DMS79 (cell line): ENCODE measurements at places on chromosomes 12 and 14.

DNA sequence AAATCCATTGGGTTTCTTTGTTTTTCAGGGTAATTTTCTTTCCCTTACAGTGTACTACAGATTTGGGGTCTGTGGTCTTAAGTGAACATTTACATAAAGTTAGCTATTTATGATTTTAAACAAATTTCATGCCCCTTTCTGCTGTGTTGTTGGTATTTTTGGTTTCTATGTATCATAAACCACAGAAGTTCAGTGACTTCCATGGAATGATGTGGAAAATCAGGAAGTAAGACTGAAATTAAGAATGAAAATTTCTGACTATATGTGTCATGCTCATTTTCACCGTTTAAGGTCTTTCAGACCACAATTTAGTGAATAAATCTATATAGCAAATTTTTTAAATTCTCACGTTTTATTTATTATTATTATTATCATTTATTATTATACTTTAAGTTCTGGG lies 31.7 kb downstream of the ETV6 start:
- DNase-seq, result no peak

DNA sequence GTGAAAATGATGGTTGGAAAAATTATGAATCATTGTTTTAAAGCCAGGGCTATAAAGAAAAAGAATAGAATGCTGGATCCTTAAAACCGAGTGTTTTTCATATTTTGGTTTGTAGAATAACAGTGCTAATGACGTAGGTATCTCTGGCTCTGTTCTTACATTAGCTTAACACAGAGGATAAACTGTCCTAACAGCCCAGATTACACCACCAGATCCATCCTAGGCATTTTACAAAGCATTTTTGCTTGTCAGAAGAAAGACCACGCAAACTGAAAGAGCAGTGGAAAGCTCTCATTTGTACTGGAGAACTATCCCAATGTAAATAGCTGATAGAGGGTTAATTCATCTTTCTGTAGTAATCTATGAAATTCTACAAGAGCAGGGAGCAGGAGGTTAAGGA lies 13.6 kb downstream of the IFT81 start:
- DNase-seq, result no peak

DNA sequence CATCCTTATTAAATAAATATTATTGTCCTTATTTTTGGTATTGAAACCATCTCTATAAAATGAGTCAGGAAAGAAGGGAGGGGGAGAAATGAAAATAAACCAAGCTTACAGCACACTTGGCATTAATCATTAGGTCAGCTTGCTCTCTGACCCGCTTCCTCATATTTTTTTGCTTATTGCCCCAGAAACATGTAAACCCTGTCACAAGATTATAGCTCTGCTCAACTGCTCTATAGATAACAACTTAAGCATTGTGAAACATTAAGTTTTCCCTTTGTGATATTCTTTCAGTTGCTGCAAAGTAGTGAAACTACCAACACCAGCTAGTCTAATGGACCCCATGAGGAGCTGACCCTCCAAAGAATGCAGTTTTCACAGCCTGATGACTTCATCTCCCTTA lies 819.5 kb downstream of the SLC16A7 start:
- no peak for DNase-seq

GRCh38 chr12:102430661-102431060 lies 49.7 kb downstream of the IGF1 start:
- DNase-seq, result no peak

GRCh38 chr12:4190366-4191063 lies 83.0 kb upstream of the CCND2 start:
- DNase-seq, result no peak

GRCh38 chr12:14258575-14258940 lies 106.9 kb upstream of the ATF7IP start:
- DNase-seq, result no peak

DNA sequence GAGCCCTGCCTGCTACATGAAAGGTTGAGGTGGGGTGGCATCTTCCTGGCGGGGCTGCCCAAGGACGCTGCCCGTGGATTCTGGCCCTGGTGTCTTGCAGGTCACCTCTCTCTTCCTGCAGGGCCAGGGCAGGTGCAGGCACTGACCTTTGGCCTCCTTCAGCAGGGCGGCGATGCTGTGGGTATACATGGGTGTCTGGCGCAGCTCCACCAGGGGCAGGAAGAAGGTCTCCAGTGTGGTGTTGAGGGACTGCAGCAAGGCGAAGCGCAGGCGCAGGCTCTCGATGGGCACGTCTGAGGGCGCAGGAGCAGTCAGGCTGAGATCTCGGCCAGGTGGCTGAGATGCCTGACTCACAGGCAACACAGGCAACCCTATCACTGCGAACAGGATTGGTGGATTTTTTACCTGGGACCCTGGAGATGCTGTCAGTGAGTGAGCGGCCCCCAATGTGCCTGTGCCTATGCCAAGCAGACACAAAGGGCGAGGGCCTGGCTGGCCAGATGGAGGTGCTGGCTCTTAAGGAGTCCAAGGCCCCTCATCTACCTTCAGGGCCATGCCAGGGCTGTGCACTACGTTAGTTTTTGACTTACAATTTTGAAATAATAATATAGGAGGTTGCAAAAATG lies 45.7 kb downstream of the TRAFD1 start:
- no peak for DNase-seq

GRCh38 chr14:73763396-73763795 lies 49.2 kb upstream of the PNMA1 start:
- DNase-seq, result no peak

DNA sequence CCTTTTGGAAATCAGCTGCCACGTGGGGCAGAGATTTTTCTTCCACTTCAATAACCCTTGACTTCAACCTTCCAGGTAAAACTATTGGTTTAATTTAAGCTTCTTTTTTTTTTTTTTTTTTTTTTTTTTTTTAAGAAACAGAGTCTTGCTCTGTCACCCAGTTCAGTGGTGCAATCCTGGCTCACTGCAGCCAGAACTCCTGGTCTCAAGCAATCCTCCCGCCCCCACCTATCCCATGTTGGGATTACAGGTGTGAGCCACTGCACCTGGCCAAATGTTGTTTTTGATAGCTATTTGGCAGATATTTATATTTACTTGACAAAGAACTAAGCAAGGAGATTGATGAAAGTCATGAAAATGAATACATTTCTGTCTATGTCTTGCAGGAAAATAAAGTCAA lies 65.1 kb downstream of the SINHCAF start:
- DNase-seq, result no peak

- no peak for DNase-seq
Observed at GRCh38 chr12:118220702-118221101, 84.8 kb downstream of the PEBP1 start.

DNA sequence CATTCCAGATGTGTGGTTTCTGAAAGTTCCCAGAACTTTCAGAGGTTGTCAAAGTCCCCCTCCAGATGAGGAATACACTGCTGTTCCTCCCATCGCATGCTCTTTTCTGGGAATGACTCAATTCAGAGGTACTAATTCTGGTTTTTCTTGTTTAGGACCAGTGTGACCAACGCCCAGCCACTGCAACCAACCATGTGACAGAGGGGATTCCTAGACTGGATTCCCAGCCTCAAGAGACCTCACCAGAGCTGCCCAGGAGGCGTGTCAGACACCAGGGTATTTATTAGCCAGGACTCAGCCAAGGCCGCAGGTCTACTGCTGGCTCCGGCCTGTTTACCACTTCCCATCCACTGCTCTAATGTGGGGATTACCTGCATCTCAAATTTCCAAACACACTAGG lies 24.2 kb downstream of the TRAFD1 start:
- DNase-seq, result no peak
